ENCODE measurements at places on chromosomes 1 and 21.

- no peak for DNase-seq
Measured at GRCh38 chr1:215132156-215132555, 49.6 kb downstream of the KCNK2 start.

- no peak for DNase-seq
Measured at GRCh38 chr1:32871364-32872191, 866 bp upstream of the FNDC5 start.

DNA sequence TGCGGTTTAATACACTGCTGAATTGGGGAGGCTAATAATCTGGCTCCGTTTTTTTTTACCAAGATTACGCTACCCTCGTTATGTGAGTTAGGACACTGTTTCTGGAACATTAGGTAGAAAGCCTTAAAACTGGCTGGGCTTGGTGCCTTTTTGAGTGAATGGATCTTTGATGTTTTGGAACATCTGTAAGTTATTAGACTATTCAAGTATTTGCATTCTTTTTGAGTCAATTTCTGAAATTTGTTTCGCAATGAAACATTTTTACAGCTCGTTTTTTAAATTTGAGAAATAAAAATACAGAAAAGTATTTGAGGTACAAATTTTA is 106.9 kb downstream of the LTN1 start:
- DNase-seq, result no peak

GRCh38 chr1:79042117-79042516 is 35.6 kb upstream of the ADGRL4 start:
- no peak for DNase-seq

DNA sequence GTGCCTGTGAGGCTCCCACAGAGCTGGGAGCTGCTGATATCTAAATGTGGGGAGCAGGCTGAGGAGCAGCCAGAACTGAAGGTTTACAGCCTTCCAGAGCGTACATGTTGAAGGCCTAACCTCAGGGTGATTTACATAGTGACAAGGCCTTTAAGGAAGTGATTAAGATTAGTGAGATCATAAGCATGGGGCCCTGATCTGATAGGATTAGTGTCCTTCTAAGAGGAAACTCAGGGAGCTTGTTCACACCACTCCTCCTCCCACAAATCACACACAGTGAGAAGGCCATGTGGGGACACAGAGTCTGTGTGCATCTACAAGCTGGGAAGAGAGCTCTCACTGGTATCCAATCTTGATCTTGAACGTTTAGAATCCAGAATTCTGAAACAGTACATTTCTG is 92.3 kb upstream of the NBPF6 start:
- no peak for DNase-seq

- no peak for DNase-seq
Measured at GRCh38 chr1:212712451-212713303, 13.0 kb upstream of the BATF3 start.

DNA sequence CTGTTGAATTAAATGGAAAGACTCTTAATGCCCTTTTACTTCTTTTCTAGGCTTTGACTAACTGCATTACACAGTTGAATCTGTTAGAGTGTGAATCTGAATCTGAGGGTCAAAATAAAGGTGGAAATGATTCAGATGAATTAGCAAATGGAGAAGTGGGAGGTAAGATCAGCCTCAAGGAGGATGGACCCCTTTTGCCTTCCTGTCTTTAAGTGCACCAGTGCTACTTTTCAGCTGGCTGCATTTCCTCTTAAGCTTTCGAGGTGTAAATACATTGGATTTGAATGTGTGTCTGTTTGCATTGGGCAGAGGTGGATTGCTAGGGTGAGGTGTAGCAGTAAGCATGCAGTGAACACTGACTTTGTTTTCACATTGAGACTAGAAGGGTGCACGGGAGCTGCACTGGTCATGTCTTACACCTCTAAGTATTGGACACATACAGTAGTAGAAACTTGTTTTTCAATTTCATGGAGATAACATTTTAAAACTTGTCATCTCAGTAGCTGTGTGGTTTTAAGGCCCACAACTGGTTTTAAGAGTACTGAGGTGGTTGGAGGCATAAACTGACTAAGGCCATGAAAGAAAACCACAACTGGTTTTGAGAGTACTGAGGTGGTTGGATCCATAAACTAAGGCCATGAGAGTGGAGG is 35.4 kb downstream of the MIA3 start:
- DNase-seq, result no peak

GRCh38 chr1:5142389-5142788 is 488.0 kb downstream of the AJAP1 start:
- DNase-seq, result no peak

- DNase-seq, result no peak
Measured at GRCh38 chr1:19400875-19401534, 84.3 kb downstream of the CAPZB start.

DNA sequence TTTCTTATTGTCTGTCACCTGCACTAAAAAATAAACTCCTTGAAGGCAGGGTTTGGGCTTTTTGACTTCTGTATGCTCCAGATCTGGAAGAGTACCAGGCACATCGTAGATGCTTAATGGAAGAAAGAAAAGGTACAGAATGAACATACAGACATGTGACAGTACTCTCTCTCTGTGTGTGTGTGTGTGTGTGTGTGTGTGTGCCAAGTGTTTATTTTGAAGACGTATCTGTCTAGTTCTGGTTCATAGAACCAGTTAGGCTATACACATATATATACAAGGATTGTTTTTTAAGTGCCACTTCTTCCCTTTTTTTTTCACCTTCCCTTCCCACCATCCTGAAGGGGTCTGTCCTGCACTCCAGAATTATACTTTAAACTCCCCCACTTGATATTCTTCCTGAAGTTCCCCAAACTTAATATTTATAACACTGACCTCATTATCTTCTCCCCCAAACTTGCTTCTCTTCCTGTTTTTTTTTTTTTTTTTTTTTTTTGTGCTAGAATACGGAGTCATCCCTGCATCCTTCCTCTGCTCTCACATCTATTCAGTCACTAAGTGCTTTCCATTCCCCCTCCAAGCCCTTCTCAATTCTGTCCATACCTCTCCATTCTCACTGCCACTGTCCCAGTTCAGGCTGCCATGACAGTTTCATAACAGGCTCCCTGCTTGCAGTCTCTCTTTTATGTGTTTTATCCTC is 5.4 kb upstream of the KCNA3 start:
- no peak for DNase-seq

GRCh38 chr1:161168906-161169305 is 2.7 kb downstream of the PPOX start:
- DNase-seq, result no peak

- DNase-seq, result no peak
Measured at GRCh38 chr1:1900883-1901640, 10.2 kb upstream of the GNB1 start.

Measured in smooth muscle cell of the brain vasculature (primary cell).